ENCODE measurements at places on chromosomes 1 and 21.

- DNase-seq: peak; percentile 20
These were observed 586.5 kb downstream of the PTBP2 start for GRCh38 chr1:97308131-97308530.

GRCh38 chr1:233790662-233791371 lies 113.7 kb upstream of the SLC35F3 start:
- peak; percentile 72 for DNase-seq

GRCh38 chr1:109432336-109432735 lies 6.1 kb upstream of the PSMA5 start:
- no peak for DNase-seq

GRCh38 chr1:61450454-61450853 lies 274.5 kb downstream of the TM2D1 start:
- DNase-seq: no peak

GRCh38 chr21:46634427-46634826 lies 1.0 kb upstream of the PRMT2 start:
- DNase-seq: no peak

Measured in cardiac muscle cell (in vitro differentiated cells and primary cell).